ENCODE measurements at places on chromosomes 11 and 22.

DNA sequence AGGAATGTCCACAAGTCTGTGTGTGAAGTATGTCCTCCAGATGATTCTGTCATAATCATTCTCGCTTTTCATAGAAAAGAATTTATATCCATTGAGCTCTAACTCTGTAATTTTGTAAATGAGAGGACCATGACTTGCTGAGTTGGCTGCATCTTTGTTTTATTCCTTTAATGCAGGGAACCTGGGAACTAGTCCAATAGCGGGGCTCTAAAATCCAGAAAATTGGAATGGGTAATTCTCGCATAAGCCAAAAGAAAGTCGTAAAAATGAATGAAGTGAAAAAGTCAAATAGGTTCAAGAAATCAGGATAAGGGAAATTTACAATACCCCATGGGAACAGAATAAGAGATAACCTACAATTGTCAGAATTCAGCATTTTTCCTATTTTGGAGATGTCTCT lies 232.5 kb downstream of the RAB38 start:
- no peak for DNase-seq

DNA sequence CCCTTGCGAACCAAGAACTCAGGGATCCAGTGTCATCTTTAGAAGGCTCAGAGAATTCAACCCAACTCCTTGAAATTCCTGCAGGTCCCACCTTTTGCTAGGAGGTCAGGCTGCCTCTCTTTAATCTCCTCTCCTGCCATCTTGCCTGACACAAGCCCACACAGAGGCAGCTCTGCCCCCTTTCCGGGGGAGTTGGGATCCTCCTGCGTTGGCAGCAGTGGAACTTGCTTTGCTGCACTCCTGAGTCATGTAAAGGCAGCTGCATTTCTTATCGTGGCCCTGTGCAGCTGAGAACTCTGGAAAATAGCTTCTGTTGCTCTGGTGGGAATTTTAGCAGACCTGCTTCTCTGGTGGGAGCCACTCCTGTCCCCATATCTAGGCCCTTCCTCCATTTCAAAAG lies 142.3 kb upstream of the TBCEL start:
- DNase-seq, result no peak

DNA sequence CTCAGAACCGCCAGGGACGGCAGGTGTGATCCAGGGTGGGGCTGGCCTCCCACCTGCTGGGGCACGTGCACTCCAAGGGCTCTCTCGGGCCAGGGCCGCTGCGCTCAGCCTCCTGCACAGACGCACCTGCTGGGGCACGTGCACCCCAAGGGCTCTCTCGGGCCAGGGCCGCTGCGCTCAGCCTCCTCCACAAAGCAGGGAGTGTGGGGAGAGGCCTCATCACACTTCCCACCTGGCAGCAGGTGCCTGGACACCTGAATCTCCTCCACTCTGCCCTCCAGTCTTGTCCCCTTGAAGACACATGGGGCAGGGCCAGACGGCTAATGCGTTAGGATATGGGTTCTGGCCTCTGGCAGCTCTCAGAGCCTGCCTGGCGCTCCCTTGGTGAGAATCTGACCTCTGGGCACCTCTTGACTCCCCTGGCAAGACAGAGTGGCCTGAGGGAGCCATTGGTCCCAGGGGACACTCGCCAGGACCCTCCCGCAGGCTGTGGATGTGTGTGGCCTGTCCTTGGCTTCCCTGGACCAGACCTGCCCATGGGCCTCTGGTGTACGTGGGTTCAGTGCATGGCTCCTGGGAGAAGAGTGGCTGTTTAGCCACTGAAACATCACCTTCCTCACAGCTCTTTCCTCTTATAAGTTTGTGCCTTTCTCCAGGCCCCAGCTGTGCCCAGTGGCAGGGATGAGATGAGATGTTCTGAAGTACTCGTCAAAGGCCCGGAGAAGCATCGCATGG lies 73.5 kb downstream of the BRD1 start:
- no peak for DNase-seq

GRCh38 chr11:45698777-45699497 lies 33.5 kb upstream of the CHST1 start:
- no peak for DNase-seq

GRCh38 chr11:91804042-91804441 lies 420.6 kb upstream of the FAT3 start:
- no peak for DNase-seq

DNA sequence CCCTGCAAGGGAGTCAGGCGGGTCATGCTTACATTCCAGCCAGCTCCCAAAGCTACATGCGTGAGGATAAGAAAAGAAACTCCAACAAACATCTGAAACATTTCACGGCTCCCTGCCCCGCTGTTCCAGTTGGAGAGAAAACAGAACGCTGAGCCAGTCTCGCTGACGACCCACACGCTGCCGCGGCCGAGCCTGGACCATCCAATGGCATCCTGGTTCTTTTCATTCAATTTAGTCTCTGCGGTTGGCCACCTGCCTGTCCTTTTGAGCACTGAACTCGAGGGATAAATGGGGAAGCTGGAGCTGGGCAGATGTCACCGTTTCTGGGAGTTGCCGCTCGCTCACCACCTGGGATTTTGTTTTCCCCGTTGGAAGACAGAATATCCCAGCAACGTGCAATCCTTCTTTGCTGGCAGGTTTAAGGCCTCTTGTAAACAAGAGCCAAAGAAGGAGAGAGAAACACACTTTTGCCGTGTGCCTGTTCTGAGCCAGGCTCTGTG lies 45.3 kb upstream of the SHISAL1 start:
- DNase-seq, result no peak

DNA sequence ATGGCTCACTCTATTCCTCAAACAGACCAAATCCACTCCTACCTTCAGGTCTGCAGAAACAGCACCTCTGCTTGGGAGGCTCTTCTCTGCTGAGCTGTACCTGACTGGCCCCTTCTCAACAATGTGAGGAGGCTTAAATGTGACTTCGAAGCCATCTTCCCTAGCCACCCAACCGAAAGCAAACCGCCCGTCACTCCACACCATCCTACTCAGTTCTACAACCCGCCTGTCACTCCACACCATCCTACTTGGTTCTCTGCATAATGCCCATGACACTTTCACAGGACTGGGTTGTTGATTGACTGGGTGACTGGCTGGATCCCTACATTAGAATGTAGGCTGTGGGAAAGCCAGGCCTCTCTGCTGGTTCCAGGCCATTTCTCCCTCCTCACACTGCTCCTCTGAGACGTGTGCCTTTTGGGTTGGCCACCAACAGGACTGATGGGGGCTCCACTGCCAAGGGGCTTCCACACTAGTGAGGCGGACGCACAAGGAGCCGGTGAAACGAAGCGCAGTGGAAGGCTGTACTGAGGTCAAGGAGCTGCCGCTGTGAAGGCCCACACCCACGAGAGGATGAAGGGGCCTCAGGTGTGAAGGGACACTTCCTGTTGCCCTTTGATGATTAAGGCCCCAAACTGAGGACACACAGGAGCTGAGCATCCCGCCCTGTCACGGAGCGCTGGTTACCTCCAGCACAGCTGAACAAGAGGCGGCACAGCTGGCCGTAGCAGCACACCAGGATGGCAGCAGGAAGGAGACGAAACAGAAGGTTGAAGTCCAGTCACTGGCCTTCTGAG lies 47.5 kb upstream of the SPATA19 start:
- DNase-seq, result no peak

GRCh38 chr22:44955102-44955501 lies 54.7 kb downstream of the PHF21B start:
- DNase-seq, result no peak

GRCh38 chr22:17613280-17613679 lies 15.3 kb downstream of the ATP6V1E1 start:
- no peak for DNase-seq

DNA sequence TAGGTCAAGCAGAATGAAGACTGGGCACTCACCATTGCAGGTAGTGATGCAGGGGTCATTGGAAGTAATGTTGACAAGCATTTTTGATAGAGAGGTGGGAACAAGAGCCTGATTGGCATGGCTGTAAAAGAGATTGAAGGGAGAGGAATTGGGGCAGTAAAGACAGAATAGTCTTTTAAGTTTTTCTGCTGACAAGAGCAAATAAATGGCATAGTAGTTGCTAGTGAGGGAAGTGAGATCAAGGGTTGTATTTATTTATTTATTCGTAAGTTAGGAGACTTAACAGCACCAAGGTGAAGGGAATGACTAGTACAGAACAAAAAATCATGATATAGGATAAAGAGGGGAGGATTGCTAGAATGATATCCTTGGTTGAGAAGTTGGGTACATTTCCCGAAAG lies 11.0 kb downstream of the SYT9 start:
- DNase-seq, result no peak

DNA sequence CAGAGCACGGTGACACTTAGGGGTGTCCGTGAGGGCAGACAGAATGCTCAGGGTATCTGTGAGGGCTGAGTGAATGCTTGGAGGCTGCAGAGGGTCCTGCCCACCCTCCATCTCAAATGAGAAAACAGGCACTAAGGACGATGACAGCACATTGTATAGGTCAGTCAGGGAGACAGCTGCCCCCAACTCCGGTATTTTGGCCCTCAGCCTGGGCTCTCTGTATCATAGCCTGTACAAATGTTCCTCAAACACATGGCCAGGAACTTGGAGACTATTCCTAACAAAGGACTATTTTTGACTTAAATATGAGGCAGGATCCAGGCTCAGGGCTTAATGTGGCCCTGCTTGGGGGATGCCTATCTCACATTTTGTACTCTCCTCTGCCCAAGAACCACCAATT lies 145.4 kb downstream of the OPCML start:
- no peak for DNase-seq

DNA sequence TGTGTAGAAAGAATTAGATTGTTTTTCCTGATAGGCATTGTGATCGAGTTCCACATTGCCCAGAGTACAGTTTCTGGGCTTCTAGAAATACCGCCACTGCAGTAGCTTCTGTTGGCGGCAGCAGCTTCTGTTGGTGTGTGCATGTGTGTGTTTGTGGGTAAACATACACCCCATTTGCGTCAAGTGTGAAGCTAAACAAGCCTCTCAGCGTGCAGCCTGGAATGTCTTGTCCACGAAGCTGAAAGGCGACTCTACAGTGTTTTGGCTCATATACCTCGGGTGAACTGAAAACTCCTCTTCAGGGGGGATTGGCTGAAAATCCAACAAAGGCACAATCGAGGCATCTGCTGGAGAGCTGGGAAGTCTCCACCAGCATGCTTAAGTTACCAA lies 112.0 kb upstream of the E2F8 start:
- DNase-seq, result no peak

- DNase-seq, result no peak
Observed at GRCh38 chr22:38861927-38862326, 10.1 kb downstream of the CBX6 start.

- DNase-seq, result no peak
Observed at GRCh38 chr11:87359401-87359800, 321.7 kb downstream of the TMEM135 start.

GRCh38 chr11:46898396-46899095 lies 19.8 kb downstream of the LRP4 start:
- DNase-seq, result no peak

- DNase-seq, result no peak
Observed at GRCh38 chr11:44575288-44575672, 9.8 kb downstream of the CD82 start.

- no peak for DNase-seq
Observed at GRCh38 chr11:5618807-5619206, 6.0 kb upstream of the TRIM34 start.

DNA sequence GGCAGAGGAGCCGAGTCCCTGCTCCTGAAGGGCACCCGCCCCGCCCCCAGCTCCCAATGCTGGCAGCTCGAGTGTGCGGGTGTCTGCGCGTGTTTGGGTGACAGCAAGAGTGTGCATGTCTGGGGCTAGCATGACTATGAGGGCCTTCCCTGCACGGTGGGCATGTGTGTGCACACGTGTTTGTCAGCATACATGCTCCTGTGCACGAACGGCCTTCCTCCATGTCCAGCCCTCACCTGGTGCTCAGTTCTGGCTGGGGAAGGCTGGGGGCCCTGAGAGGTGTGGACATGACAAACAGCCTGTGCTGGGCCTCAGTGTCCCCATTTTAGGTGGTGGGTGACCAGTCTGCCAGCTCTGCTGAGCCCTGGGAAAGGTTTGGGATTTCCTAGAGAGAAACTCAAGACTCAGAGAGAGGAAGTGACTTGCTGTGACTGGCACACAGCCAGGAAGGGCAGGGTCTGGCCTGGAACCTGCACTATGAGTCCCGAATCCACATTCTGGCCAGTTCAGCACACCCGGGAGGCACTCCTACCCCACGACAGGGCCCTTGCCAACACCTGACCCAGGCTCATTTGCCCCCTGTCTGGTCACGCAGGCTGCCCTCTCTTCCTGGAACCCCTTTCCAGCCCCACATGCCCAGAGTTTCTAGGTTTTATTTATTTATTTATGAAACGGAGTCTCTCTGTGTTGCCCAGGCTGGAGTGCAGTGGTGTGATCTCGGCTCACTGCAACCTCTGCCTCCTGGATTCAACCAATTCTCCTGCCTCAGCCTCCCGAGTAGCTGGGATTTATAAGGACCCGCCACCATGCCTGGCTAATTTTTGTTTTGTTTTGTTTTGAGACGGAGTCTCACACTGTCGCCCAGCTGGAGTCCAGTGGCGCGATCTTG lies 3.3 kb upstream of the SHISA8 start:
- peak; percentile 74 for DNase-seq

DNA sequence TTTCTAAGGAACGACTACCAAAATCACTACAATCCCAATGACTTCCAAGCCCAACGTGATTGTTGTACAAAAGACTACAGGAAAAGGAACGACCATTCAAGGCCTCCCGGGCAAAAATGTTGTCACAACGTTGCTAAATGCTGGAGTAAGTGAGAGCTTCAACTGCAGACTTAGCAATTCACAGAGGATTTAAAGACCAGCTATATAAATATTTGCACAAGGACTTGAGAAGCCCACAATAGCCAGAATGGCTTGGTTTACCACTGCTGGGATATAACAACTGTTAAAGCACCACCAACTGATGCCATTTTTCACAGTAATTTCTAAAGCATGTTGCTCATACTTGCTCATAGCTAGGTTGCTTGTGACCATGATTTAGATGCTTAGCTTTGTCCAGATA lies 78.3 kb downstream of the EMSY start:
- DNase-seq, result no peak

DNA sequence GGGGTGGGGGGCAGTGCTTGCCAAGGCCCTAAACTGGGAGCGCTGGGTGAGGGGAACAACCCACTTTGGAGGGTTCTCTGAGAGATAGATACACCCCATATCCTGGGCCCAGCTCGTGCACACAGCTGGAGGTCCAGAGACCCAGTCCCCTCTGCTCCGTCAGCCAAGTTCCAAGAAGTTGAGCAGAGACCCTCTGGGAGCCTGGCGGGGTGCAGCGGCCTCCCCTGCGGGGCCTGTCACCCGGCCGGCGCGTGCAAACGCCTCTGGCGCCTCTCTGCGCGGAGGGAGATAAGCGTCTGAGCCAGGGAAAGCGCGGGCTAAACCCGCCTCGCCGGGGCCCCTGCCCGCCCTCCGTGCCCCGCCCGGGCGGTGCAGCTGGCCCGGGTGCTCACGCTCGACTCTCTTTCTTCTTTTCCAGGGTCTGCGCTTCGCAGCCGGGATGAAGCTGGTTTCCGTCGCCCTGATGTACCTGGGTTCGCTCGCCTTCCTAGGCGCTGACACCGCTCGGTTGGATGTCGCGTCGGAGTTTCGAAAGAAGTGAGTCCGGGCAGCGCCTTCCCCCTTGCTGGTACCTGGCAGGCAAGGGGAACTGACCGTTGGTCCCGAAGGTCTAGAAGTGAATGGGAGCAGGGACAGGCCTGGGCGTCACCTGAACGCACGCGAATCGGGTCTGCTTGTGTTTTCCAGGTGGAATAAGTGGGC lies 540 bp downstream of the ADM start:
- peak; percentile 52 for DNase-seq

Measured in HL-60 (cell line).